SK-N-SH treated with all-trans-retinoic acid at 6 μM for 48 hours (cell line): ENCODE measurements at places on chromosomes 16 and 17.

GRCh38 chr16:85360323-85361277 is 248.3 kb upstream of the CIBAR2 start:
- no peak; the same call in 2 of the 3 replicates for ATAC-seq

GRCh38 chr17:70945386-70945785 is 776.1 kb downstream of the KCNJ2 start:
- no peak for ATAC-seq

DNA sequence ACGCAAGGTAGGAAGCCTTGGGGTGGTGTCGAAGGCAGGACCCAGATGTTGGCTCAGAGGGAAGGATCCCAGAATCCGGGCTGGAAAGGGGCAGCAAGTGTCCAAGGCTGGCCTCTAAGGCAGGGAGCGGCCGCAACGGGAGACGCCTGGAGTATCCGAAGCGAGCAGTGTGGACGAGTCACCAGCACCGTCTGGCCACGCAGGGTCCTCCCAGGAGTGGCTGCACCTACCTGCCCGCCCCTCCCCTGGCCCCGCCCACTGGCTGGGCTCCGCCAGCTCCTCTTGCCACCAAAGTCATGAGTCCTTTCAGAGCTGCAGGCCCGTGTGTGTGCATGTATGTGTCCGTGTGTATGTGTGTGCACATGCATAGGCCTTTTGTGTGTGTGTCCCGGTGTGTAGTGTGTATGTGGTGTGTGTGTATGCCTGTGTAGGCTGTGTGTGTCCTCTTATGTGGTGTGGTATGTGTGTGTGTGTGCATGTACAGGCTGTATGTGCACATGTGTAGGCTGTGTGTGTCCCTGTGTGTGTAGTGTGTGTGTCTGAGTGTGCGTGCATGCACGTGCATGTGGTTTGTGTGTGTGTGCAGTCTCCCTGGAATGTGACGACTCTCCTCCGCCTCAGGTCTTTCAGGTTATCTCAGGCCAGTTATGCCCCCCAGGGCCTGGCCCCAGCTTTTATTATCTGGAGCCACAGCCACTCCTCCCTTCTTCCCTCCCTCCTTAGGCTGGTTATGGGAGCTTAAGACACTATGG is at the start of gene PRSS8:
Gene PRSS8 (minus strand): TSS at position 193 of the 752 bp plus-strand sequence. CDS start 229 bp downstream, outside the sequence.
- no peak for ATAC-seq

- ATAC-seq, result no peak
Observed at GRCh38 chr17:43444223-43445008, 39.4 kb upstream of the DHX8 start.

DNA sequence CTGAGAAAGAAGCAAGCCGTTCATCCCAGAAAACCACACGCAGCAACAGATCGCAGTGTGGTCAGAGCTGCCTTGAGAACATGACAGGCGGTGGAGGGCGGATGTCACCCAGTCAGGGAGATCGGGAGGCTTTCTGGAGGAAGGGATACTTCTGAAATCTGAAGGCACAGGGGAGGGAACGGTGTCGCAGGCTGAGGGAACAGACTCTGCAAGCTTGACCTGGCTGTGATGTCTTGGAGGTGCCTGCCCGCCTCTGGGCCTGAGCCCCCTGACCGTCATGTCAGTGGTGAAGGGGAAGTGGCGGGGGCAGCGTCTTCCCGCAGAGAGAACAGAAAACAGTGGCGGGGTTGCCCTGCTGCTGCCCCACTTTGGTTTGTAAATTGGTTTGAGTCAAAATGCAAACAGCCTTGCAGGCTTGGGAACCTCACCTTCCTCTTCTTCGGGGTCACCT is 8.1 kb upstream of the ATP2A3 start:
- no peak for ATAC-seq

- ATAC-seq, result no peak
Observed at GRCh38 chr17:43616852-43617251, 44.9 kb downstream of the MEOX1 start.

DNA sequence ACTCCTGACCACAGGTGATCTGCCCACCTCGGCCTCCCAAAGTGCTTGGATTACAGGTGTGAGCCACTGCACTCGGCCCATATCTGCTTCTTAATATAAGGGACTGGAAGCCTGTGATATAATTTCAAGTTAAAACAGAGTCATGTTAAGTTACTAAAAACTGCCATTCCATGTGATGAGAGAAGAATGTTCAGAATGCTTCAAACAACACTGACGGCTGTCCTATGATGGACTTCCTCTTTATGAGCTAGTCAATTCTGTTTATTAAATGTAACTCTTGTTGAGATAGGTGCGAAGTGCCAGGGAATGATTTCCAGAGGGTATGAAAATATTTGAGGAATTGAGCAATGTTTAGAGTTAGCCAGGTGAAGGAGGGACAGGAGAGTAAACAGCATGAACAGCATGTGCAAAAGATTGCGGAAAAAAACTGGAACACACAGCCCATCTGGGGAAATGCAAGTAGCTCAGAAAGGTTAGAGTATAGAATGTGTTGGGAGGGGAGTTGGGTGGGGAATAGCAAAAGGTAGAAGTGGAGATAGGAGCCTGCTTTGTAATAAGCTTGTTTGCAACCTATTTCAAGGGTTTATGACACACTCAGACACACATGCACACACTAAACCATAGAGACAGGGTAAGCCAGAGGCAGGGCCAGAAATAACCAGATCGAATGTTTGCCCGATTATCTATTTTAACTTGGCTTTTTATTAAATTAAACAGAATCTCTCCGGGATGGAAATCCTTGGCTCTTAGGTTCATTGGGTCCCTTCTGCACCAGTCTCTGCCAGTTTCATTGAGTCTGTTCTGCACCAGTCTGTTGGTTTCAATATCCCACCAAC is 135.6 kb upstream of the COX10 start:
- ATAC-seq, result no peak

- no peak for ATAC-seq
Observed at GRCh38 chr17:61484174-61484573, 32.0 kb downstream of the TBX4 start.

- ATAC-seq, result no peak
Observed at GRCh38 chr17:8227238-8227581, 16.8 kb upstream of the AURKB start.

DNA sequence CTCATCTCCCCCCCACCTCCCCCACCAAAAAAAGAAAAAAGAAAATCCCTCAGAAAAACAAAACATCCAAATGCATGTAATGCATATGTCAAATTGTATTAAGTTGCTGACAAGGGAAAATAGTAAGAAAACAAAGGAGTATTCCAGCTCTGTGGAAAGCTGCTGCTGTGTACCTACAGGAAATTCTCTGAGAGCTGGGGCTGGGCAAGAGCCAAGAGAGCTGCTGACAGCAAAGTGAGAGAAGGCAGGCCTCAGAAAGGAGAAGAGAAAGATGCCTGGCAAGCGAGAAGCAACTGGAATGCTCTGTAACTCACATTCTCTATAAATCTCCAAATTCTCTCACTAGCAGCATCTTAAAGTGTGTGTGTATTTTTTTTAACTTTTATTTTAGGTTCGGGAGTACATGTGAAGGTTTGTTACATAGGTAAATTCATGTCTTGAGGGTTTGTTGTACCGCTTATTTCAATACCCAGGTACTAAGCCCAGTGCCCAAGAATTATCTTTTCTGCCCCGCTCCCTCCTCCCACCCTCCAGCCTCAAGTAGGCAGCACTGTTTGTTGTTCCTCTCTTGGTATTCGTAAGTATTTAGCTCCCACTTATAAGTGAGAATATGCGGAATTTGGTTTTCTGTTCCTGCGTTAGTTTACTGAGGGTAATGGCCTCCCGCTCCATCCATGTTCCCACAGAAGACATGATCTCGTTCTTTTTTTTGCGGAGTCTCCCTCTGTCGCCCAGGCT is 24.4 kb downstream of the CNTROB start:
- ATAC-seq, result peak; percentile 96

- peak; percentile 65 for ATAC-seq
Observed at GRCh38 chr17:35345926-35346771, 27.3 kb downstream of the SLFN11 start.

- ATAC-seq, result no peak; the same call in 2 of the 3 replicates
Observed at GRCh38 chr16:119835-120491, 18.5 kb downstream of the NPRL3 start.

- ATAC-seq, result peak; percentile 66
Observed at GRCh38 chr16:87201052-87201451, 116.1 kb downstream of the C16orf95 start.

GRCh38 chr16:75053791-75054555 is 55.1 kb downstream of the ZNRF1 start:
- ATAC-seq, result no peak; the same call in 2 of the 3 replicates
